ENCODE measurements at places on chromosomes 1 and 21. TPM values are rescaled to one million over a fixed set of nuclear protein-coding genes. Genes with fewer than 3 reads are reported as not detected.

Gene ENAH
- 3.2 TPM for total RNA-seq

Gene ZBTB40
- 11.2 TPM for total RNA-seq

Gene ABCG1
- total RNA-seq, result 7.1 TPM

Gene RNPC3
- total RNA-seq, result 13.1 TPM

Gene HPCA
- total RNA-seq, result not detected

Gene SELL
- 7.2 TPM for total RNA-seq

DNA sequence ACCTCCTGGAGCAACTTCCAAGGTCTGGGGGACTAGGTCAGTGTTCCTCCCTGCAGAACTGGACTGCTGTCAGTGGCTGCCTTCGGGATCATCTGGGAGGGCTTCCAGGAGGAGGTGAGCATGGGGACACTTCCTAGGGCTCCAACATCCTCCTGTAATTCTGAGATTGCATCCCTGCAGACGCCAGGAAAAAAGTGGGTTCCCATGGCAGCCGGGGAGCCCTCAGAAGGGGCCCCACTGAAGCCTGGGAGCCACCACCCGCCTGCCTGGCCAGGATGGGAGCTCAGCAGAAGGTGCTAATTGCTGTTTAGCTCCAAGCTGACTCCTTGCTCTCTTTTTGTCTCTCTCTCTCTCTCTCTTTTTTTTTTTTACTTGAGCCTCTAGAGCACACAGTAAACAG lies 16.1 kb upstream of the ARF1 start:
- no peak for DNase-seq

- DNase-seq, result no peak
These were observed 38.2 kb downstream of the NTPCR start for GRCh38 chr1:232988572-232989040.

- DNase-seq, result no peak
These were observed 1036.4 kb downstream of the ADGRL2 start for GRCh38 chr1:82836973-82837680.

DNA sequence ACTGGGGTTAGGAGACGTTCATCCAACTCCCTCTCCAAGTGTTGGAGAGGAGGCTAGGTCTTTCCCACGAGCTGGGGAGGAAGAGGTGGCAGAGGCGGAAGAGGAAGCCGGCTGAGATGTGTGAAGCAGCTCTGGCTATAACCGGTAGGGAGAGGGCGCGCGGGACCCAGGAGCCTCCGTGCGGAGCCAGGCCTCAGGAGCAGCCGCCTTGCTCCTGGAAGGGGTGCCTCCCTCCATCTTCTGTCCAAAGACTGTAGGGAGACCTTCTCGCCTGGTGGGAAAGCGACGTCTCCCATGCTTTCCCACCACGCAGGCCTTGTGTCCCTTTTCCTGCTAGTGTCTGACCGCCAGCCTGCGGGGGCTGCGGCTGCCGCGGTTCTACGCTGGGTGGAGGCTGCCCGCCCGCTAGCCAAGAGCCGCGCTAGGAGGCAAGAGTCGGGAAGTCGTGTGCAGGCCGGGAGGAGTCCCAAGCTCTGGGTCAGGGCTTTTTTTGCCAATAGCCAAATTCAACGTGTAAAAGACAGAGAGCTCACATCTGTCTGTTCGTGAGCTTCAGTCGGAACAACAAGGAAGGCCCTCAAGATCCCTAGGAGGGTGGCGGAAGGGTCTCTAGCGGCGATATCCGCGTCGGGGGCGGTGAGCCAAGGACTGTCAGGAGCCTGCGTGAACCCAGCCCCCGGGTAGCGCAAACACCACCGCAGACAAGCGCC lies 8.4 kb upstream of the NBPF11 start:
- DNase-seq, result no peak

GRCh38 chr1:206907304-206907991 lies 10.2 kb downstream of the IL24 start:
- peak; percentile 38 for DNase-seq

GRCh38 chr1:197868751-197869489 lies 33.5 kb upstream of the C1orf53 start:
- DNase-seq, result no peak

DNA sequence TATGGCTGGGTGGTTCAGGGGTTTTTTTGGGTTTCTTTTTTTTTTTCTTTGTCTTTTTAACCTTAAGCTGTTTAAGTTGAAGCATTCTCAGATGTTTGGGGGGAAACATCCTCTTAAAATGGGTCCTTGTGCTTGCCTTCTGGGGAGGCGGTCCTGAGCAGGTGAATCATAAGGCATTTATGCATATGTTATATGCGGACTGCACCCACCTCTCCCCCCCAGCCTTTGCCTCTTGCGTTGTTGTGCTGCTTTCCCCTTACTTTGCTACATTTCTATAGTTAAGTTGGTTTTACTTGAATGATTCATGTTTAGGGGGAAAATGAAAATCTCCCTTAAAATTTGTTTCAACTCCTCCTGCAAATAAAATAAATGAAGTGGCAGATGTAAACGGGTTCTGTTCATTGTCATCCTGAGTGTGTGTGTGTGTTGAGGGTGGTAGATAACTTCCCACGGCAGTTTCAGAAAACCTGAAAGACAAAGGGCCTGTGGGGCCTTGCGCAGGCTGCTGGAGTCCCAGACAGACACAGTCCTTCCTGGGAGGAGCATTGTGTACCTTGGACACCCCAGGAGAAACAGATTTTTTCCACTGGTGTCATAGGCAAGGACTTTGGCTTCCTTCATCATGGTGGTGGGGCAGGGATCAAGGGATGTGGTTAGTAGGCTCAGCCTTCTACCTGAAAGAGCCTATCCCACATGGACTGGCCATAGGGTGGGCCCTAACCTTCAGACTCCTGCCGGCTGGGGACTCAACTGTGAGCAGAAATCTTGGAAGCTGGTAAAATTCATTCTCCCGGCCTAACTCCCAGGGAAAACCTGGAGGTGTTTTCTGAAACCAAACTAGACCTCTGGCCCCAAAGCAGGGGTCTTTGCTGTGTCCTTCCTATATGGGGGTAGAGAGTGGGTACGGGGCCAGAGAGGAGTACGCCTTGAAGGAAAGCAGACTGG lies 926 bp upstream of the SH3D21 start:
- no peak for DNase-seq

GRCh38 chr1:108955881-108956280 lies 7.4 kb downstream of the CLCC1 start:
- no peak for DNase-seq

DNA sequence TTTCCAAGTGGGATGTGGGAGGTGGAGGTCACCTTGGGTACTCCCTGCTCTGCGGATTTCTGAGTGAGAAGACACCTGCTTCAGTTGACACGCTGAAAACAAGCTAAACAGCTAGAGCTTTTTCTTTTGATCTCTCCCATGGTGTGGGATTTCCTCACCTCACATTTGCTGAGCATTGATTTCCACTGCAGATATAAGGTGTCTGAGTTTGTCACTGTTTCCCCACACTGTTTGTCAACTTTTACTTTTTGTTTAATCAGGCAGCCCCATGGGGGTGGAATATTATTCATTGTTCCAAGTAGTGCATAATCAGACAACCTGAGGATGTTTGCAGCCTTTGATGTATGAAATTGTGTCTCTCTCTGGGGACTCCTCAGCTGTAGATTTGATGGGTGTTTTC lies 49.5 kb downstream of the FASLG start:
- no peak for DNase-seq

DNA sequence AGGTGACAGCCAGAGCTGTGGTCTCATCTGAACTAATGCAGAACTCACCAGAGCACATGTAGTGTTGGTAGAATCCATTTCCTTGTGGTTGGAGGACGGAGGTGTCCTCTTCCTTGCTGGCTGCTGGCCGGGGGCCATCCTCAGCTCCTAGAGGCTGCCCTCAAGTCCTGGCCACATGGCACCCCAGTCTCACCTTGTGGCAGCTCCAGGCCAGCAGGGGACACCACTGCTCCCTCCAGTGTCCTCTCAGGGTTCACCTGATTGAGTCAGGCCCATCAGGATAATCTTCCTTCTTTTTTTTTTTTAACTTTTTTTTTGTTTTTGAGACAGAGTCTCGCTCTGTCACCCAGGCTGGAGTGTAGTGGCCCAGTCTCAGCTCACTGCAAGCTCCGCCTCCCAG lies 2.9 kb downstream of the KCNE1 start:
- no peak for DNase-seq

GRCh38 chr1:41583658-41584547 lies 99.4 kb upstream of the EDN2 start:
- no peak for DNase-seq
